ENCODE measurements at places on chromosomes 7 and 10.
A peak's percentile ranks its signal among the peaks of the same experiment; 100 is the strongest.

- DNase-seq, result no peak
These were observed 366.1 kb upstream of the ANKRD30A start for GRCh38 chr10:36759141-36759805.

GRCh38 chr7:105808703-105809590 lies 67.5 kb downstream of the ATXN7L1 start:
- DNase-seq, result peak; percentile 25

GRCh38 chr10:68578974-68579373 lies 18.8 kb downstream of the TET1 start:
- no peak for DNase-seq

GRCh38 chr10:74934100-74934812 lies 107.9 kb downstream of the KAT6B start:
- DNase-seq, result no peak

DNA sequence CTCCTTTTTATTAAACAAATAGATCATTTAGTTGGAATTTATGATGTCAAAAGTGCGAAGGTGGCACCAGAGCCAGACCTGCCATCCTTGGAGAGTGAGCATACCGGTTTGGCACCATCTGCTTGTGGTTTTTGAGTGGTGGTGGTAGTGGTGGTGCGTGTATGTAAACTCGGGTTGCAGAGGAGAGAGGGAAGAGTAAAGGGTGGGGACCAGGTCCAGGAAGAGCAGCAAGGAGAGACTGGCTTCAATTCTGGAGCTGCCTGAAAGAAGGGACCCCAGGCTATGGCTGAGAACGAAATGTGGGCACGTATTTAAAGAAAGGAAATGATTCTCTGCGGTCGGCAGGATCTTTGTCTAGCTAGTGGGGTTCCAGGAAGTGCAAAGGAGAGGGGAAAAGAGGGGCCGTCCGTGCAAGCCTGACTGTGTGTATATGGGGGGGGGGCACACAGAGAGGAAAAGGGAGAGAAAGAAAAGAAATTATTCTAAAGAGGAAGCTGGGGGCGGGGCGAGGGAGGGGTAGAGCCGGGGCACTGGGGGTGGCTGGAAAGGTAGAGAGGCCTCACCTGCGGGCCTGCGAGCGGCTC lies 448 bp upstream of the GOLGA7B start:
- DNase-seq, result no peak

DNA sequence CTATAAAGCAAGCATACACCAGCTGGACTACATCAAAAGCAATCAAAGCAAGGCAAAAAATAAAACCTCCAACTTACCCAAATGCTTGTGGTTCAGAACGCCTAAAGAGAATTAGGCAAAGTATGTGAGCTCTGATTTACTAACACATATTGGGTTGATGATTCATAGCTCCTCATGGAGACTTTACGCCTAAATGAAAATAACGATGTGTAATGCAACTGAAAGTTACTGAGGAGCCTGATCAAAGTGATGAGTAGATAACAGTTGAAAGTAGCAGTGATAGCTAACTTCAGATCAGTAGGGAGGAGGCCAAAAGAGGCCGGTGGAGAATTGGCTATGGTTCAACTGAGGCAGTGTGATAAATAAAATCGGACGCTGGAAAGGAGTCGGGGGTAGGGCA lies 85.0 kb downstream of the MPP7 start:
- no peak for DNase-seq

- no peak for DNase-seq
These were observed 79.6 kb downstream of the ZFAND4 start for GRCh38 chr10:45592926-45593325.

- DNase-seq, result no peak
These were observed 19.8 kb upstream of the KDM7A start for GRCh38 chr7:140196361-140197217.

DNA sequence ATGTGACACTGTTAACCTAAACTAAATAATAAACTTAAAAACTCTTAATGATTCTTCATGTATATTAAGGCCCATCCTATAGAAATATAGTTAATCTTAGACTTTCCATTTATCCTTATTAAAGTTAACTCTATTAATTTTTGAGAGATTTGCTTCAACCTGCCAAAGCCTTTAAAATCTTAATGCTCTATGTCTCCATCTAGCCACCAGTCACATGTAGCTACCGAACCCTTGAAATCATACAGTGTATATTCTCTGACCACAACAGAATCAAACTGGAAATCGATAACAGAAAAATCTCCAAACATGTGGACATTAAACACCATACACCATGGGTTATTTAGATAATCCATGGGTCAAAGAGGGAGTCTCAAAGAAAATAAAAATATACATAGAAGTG lies 51.9 kb downstream of the ASZ1 start:
- no peak for DNase-seq

DNA sequence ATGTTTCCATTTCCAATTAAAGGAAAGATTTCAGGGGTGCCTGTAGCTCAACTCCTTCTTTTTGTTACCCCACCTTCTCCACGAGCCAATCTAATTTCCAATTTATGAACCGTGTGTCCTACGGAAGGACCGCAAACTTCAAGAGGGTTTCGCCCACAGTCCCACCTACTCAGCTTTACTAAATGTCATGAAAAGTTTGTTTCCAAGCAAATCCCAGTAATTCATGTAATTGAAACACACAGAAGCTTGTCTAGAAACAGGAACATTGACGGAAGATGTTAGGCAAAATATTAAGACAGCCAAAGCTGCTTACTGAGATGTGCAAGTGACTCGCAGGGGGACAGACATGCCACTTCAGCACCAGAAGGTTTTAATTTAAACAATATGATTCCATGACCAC lies 32.9 kb upstream of the LYZL1 start:
- no peak for DNase-seq

GRCh38 chr10:102775201-102775934 lies 31.6 kb downstream of the WBP1L start:
- no peak for DNase-seq

- DNase-seq, result no peak
These were observed 9.4 kb upstream of the ZC3HAV1 start for GRCh38 chr7:139118805-139119485.

GRCh38 chr10:77505431-77506334 lies 131.9 kb downstream of the KCNMA1 start:
- no peak for DNase-seq

Data from CD8-positive, alpha-beta memory T cell (primary cell).